NCI-H2171 (cell line): ENCODE measurements at places on chromosomes 11 and 22.

- no peak for DNase-seq
These were observed 23.5 kb upstream of the L3MBTL2 start for GRCh38 chr22:41181349-41182241.

- DNase-seq, result no peak
These were observed 131.7 kb downstream of the TBC1D22A start for GRCh38 chr22:46894081-46894671.

- DNase-seq, result no peak
These were observed 379 bp upstream of the RAB38 start for GRCh38 chr11:88175569-88176075.

DNA sequence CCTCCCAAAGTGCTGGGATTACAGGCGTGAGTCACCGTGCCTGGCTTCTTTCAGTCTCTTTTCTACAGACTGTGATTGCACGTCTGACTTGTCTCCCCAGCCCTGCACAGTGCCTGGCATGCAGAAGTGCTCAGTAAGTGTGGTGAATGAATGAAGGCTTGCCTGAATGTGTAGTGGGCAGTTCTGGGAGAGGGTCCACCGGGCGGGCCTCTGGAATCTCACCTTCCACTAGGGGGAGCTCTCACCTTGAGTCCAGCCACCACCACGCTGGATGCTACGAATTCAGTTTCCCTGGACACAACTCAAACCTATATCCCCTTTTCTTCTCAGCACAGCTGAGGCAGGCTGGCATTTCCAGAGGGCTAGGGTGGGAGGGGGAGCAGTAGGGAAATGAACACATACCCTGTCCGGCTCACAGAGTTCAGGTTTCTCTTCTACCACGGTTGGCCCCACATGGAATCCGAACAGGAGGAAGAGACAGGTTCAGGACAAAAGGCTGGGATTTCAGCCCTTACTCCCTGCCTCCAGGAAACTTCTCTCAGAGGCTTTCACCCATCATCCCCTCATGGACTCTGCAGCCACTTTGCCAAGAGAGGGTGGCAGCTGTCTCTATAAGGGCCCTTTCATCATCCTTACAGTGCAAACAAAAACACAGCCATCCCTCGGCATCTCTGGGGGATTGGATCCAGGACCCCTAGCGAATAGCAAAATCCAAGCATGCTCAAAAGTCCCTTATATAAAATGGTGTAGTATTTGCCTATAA, 86.8 kb downstream of the NECTIN1 start:
- DNase-seq, result peak; percentile 25

DNA sequence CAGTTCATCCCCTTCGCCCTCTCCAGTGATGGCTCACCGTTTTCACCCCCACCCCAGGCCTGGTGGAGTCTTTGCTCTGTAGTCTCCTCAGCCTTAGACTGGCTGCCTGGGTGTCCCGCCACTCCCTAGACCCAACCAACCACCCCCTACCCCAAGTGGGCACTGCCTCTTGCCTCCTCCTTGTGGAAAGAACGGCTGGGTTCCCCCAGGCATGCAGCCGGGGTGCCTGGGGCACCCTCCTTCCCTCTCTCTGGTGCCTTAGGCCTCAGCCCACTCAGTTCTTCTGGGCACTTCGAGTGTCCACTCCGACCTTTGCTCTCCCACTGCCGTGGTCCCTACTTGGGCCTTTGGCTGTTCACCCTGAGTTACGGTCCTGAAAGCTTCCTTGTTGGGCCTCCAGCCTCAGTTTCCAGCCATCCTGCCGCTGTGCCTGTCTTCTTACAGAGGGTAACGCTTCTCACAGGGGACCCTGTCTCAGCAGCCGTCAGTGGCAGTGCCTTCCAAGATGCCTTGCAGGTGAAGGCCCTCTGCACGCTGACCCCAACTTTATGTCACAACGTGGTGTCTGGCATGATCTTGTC, 3.1 kb downstream of the GRIK4 start:
- no peak for DNase-seq
